ENCODE measurements at places on chromosomes 16 and 17.

DNA sequence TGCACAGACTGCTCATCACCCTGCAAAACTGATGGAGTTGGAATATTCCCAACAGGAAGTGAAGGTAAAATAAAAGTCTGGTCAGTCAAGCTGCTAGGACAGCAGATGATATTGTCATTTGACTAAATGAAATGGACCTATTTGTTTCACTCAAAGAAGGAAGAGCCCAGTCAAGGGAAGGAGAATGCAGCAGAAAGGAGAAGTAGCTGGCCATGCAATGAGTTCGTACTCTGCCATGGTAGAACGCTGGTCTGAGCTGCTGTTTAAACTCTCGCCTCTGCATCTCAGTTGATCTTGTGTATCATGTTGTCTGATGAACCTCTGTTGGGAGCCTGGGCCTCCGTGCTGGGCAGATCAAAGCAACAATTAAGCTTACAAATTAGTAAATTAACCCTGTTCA, 15.6 kb upstream of the YPEL2 start:
- DNase-seq: no peak

DNA sequence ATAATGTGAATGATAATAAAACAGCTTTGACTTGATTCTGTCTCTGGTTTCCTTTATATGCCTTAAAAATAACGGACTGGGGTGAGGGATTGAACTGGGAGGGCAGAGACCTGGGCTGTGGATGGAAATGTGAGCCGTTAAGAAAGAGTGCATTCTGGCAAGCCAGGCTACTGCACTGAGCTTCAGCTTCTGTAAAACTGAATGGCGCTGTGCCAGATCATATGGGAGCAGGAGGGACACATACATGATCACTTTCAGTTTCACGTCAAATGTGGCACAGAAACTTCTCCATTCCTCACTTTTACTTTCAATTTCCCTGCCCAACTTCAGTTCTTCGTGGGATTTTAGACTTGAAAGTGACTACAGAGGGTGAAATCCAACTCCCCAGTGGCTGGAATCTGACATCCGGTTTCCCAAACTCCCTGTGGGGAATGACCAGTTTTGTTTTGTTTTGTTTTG, 1.1 kb downstream of the MT2A start:
- peak; percentile 17 for DNase-seq

DNA sequence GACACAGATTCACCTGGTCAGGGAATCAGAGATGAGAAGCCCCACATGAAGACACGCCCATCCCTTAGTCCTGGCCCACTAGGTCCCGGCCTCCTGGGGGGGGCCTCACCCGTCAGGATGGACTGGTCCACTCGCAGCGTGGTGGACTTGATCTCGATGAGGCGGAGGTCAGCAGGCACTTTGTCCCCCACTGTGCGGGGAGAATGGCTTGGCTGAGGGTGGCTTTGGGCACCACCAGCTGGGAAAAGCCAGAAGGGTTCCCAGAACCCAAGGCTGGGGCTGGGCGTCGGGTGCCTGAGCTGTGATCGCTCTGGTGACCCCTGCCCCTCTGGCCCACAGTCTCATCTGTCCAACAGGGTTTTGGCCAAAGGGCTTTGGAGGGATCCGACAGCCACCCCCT, 13.7 kb downstream of the ATP2A3 start:
- no peak for DNase-seq

- no peak for DNase-seq
Observed at GRCh38 chr16:48124266-48124665, 31.5 kb downstream of the ABCC12 start.

Measured in activated T-helper 1 cell treated with anti-CD3 and anti-CD28 coated beads, Interleukin-2, amount 50 U/mL, for 16 hours (primary cell).